NCI-H446 treated with DMSO at 0.1 percent for 48 hours (cell line): ENCODE measurements at places on chromosomes 4 and X.

DNA sequence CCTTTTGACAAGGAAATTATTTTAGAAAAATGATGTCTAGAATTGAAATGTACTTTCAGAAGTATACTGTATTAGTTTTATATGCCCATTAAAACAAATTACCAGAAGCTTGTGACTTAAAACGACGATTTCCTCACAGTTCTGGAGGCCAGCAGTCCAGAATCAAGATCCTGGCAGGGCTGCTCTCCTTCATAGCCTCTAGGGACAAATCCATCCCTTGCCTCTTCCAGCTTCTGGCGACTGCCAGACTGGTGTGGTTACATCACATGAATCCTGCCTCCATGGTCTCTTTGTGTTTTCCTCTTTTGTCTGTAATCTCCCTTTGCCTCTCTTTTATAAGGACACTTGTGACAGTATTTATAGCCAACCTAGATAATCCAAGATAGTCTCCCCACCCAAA is 97.1 kb downstream of the IQCM start:
- DNase-seq, result no peak

DNA sequence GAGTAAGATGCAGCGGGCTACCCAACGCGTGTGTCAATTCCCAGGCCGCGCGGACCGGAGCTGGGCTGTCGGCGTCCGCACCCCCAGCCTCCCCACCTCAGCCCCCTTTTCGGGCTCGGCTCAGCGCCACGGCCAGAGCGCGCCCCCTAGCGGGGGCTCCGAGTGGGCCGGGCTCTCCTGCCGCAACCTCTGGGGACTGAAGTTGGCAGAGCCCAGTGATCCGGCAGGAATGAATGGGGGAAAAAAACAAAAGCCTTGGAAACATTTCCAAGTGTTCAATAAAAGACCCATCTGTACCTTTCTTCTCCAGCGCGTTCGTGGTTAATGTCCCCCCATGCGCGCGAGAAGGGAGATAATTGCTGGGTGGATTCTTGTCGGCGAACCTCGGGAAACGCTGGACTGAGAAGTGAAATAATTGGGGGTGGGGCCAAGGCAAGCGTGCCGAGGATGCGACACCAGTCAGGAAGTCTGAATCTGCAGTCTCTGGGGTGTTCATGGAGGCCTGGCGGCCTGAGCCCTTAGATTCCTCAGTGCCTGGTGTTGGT is 5.2 kb upstream of the ARX start:
- no peak for DNase-seq

DNA sequence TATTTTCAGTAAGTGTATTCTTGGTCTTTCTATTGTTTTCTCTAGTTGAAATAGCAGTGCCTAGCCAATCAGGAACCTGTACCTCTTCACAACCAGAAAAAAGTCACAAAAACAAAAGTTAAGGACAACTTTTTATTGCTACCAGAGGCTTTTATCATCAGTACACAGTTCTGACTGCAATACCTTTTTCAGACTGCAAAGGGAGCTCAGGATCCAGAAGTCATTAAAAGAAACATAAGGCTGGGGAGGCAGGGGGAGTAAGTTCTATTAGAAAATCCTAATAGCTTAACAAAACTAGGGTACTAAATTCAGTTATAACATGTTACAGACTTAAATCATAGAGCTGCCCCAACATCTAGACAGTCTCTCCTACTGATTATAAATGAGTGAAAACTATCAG is 28.8 kb downstream of the CCNI start:
- DNase-seq, result no peak

- DNase-seq, result no peak
Measured at GRCh38 chr4:99629962-99630554, 27.6 kb downstream of the C4orf54 start.

GRCh38 chr4:5973033-5973432 is 45.2 kb downstream of the C4orf50 start:
- no peak for DNase-seq

DNA sequence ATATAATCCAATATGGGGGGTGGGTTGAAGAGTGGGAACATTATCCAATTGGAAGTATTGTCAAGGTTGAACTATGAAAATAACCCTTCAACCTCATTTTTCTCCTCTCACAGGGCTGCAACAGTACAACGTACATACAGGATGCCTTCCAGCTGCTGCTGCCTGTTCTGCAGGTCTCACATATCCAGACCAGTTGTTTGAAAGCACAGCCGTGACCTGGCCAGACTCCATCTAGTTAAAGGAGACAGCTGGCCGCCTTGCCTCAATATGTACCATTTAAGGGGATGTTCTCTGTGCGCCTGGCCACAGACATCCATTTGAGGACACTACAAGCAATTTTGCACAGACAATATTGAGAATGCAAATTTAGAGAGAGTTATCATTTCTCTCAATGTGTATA is 75.7 kb downstream of the FAM114A1 start:
- DNase-seq, result no peak

DNA sequence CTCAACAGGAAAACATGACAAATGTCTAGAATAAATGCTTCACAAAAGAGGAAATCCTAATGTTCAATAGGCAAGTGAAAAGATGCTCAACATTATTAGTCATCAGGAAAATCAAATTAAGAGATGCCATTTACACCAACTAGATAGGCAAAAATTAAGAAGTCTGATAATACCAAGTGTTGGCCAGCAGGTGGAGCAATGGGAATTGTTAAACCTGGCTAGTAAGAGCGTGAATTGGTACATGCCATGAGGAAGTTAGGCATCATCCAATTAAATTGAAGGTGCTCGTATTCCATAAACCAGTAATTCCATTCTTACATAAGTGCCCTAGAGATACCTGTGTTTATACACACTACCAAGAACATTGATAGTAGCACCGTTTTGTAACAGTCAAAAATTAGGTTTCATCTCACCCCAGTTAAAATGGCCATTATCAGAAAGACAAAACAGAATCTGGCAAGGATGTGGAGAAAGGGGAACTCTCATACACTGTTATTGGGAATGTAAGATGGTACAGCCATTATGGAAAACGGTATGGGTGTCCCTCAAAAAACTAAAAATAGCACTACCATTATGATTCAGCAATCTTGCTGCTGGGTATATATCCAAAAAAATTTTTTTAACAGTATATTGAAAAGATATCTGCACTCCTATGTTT is 14.0 kb upstream of the ZCCHC18 start:
- DNase-seq, result peak; percentile 6

GRCh38 chr4:85491527-85491926 is 16.6 kb downstream of the ARHGAP24 start:
- no peak for DNase-seq

- DNase-seq, result no peak
Measured at GRCh38 chr4:118751629-118752323, 66.6 kb downstream of the METTL14 start.

DNA sequence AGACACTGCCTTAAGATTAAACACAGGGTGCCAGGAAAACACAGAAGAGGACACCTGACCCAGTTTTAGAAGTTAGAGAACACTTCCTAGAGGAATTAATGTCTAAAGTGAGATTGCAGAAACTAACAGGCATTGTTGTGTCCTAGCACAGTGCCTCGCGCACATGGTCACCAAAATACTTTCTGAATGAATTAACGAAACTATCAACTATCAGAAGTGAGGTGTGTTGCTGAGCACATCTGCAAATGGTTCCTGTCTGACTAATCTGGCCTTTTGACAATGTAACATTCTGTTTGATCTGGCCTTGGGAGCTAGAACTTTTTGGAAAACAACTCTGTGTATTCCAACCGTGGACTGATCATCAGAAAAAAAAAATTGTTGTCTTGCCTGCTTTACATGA is 556.8 kb upstream of the LCORL start:
- DNase-seq, result no peak

- no peak for DNase-seq
Measured at GRCh38 chrX:46179748-46180147, 365.5 kb downstream of the ZNF674 start.

GRCh38 chr4:156660465-156660864 is 311.1 kb downstream of the PDGFC start:
- peak; percentile 67 for DNase-seq

DNA sequence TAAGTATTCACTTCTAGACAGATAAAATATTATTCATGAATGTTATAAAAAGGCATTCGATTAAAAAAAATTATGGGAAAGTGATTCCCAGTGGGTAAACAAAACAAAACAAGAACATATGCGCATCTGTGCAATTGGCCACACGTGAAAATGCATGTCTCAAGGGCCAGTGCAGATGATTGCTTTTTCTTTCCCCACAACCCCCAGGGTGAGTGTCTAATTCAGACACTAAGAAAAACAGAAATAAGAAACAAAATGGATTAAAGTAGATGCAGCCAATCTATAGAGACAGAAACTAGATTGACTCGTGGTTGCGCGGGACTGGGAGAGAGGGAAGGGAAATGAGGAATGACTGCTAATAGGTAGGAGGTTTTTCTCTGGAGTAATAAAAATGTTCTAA is 49.5 kb downstream of the GPM6A start:
- no peak for DNase-seq

GRCh38 chrX:124771292-124771691 is 424.9 kb downstream of the SH2D1A start:
- DNase-seq, result no peak

DNA sequence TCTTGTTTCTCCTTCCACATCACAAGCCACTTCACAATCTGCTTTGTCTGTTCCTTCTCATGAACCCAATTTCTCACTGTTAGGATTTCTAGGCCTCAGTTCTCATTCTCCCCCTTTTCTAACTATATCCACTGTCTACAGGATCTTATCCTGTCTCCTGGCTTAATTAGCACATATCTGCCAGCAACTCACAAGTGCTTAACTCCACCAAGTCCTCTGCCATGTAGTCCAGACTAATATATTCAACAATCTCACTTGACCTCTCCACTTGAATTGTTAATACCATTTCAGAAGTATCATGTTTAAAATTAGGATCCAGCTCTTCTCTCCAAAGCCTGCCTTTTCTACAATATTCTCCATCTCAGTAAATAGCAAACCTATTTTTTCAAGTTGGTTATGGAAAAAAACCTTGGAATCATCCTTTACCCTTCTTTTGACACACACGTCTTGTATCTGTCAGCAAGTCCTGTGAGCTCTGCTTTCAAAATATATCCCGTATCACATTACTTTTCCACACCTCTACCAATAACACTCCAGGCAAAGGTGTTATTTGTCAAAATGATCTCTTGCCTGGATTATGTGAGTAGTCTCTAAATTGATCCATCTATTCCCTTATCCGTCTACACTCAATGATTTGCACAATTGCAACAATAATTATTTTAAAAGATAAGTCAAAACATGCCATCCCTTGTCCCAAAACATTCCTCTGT is 127.2 kb upstream of the SLIT2 start:
- DNase-seq, result no peak

DNA sequence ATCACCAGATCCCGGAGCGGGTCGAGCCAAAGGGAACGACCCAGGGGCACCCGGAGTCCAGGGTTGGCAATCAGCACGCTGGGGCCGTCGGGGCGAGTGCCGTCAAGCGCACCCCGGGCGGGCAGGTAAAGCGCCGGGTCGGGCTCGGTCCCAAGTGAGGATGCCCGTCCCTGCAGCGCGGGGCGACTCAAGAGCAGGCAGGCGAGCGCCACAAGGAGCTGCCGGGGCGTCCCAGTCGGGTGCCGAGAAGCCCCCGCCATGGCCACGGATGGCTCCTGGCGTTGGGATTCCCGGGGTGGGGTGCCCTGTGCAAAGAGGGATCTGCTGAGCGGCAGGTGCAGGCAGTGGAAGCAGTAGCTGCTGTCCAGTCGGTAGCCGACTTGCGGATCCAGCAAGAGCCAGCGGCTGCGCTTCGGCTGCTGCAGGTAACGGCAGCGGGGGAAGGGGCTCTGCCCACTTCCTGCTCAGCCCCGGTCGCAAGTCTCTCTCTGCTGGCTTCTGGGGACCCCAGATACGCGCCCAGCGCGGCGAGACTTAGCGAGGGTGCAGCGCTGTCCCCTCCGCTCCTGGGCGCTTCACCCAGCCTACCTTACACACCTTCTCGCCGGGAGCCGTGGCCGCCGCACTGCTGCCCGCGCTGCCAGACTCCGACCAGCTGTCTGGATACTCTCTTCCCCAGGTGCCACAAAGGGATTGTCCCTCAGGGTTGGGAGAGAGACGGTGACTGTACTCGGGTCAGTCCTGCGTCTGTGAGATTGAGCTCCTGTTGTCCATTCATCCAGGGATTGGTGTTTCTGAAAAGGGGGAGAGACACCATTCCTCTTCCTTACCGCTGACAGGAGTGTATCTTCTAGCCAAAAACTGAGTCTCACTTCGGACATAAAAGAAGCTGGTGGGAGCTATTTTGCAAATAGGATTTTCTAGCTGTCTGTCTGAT is at the start of gene FREM3:
Gene FREM3, minus strand, starts transcription at position 260 of the 937 bp plus-strand sequence. Its CDS starts 0 bp downstream, at position 260.
- DNase-seq, result no peak
